ENCODE measurements at places on chromosomes 1 and 21. TPM values are rescaled to one million over a fixed set of nuclear protein-coding genes. Genes with fewer than 3 reads are reported as not detected.

DNA sequence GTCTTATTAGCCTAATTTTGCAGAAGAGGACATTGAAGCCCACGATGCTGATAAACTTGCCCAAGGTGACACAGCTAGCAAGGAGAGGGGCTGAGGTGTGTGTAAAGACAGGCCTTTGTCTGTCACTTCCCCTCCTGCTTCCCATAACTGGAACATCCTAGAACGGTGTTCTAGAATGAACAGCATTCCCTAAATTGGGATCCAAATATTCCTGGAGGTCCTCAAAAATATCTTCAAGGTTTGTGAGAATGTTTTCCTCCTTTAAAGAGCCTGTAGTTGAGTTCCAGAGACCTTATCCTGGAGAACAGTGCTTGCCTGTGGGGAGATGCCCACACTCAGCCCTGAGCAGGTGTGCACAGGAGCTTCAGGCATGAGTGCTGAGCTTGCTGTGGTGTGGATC lies 41.5 kb upstream of the SAMD13 start:
- DNase-seq: no peak

The MIXL1 gene
- 1.5 TPM for total RNA-seq

- DNase-seq: no peak
Measured at GRCh38 chr1:14404862-14405301, 193.6 kb upstream of the KAZN start.

DNA sequence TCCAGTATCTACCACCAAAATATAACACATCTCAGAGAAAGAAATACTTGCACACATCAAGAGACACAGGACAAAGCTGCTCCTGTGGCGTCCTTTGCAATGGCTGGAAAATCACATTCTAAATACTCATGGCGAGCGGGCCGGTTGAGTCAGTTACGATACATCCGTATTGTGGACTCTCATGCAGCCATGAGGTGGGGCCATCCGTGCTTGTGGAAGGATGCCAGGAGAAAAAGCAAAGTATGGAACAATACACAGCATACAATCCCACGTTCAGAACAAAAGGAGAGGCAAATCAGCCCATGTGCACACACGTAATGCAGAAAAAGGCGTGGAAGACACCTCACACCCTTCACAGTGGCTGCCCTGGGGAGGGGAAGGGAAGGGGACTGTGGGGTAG lies 13.1 kb downstream of the ATP13A2 start:
- DNase-seq: no peak

GRCh38 chr1:6574818-6575217 lies 5.0 kb upstream of the ZBTB48 start:
- no peak for DNase-seq

The C1QA gene
- total RNA-seq: not detected

The SH2D5 gene
- 18.4 TPM for total RNA-seq
